Hematopoietic multipotent progenitor cell (in vitro differentiated cells): ENCODE measurements at places on chromosomes 12 and 14. TPM values are rescaled to one million over a fixed set of nuclear protein-coding genes. Genes with fewer than 3 reads are reported as not detected.

Gene SLC4A8
- total RNA-seq, result 5.1 TPM

GRCh38 chr12:112482733-112483132, 64.0 kb downstream of the PTPN11 start:
- no peak for DNase-seq

DNA sequence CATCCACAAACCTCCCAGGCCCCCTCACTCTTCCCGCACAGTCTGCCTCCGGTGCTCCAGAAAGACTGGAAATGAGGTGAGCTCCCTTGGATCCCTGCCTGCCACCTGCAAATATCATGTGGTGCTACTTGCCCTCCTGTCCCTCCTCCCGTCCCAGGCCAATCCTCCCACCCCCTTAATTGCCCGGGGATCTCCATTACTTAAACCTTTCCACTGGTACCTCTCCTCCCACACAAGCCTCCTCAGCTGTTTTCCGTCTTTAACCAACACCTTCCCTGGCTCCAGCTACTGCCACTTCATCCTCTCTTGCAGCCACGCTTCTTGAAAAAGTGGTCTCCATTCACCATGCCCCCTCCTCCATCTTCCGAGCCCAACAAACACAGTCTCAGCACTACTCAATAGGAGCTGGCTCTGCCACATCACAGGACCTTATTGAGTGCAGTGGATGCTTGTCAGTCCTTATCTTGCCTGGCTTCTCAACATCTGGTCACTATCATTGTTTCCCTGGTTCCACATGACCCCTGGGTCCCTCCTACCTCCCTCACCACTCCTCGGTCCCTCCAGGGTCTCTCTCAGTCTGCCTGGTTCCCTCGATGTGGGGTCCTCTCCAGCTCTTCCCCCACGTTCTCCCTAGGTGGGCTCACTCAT, 11.5 kb downstream of the FAIM2 start:
- no peak for DNase-seq

DNA sequence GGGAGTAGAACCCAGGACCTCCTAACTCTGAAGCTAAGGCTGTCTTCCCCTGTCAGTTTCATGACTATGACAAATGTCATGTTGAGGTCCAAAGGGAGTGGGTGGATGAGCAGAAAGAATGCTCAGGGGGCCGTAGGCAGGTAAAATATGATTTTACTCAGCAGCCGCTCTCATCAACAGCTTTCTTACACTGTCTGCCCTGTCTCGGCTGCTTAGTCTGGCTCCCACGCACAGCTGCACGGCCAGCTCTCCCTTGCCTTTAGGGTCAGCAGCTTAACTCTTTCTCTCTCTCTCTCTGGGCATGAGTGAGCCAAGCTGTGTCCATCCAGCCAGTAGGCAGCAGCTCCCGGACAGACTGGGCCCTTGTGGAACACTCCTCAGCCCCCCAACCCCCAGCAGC, 95.2 kb downstream of the GCH1 start:
- no peak for DNase-seq

DNA sequence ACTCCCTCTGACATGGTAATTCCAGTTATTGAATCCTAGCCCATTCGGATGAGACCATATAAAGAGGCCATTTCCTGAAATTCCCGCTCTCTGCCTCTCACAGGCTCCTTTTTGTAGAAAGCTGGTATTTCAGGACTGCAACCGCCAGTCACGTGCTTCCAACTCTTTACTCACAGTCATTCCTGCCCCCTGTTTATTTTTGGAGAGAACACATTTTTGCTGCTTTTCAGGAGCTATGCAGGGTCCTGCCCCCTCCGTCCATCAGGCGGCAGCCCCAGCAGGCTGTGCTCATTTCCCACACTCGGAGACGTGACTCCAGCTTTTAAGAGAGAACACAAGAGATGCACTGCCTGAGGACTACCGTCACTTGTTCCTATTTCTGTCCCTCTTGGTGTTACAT, 26.8 kb downstream of the IFT43 start:
- DNase-seq, result no peak

Gene DBX2
- not detected for total RNA-seq

DNA sequence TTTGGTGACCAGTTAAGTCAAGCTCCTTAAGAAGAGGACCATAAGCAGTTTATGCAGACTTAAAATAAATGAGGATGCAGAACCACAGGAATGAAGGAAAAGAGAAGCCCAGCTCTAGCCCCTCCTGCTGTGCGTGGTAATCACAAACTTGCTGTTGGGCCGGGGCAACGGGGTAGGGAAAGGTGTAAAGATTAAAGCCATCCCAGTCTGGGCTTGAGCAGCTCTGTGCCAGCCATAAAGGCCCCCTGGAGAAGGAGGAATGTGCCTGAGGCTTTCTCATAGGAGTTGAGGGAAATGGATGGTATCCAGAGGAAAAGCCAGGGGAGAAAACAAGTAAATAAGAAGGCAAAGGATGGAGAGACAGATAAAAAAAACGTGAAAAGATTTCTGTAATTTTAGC, 25.1 kb downstream of the TEP1 start:
- no peak for DNase-seq

GRCh38 chr14:38342803-38343202, 86.9 kb upstream of the CLEC14A start:
- DNase-seq, result no peak

GRCh38 chr12:79512068-79512467, 178.7 kb downstream of the PAWR start:
- DNase-seq, result no peak

Gene JAG2
- 1.1 TPM for total RNA-seq

Gene PRMT5
- total RNA-seq, result 75.9 TPM

DNA sequence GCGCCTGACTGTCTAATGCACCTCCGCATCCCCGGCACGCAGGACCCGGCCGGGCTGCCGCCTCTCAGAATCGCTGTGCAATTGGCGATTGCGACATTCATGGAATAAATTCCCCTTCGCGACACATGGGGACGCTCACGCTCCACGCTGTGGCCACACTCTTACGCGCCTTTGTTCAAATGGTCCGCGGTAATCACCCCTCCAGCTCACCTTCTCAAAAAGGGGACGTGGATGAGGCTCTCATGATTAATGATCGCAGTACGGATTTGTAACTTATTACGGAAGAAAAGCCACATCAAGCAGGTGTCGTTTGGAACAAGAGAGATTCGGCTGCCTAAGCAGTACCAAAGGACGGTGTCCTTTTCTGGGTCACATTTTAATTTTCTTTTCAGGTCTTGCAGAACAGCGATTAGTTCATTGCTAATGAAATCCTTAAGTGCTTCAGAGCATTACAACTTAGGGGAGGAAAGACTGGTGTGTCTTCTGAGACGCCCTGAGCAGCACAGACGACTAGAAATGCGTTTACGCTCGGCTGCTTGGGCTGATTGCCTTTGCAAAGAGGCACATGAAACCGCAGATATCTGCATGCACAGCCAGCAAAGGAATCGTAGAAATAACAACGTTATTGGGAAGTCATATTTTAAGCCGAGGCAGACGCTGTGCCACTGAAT, 37.3 kb upstream of the ADGRD1 start:
- peak; percentile 56 for DNase-seq
